ENCODE measurements at places on chromosomes 6 and 20. TPM values are rescaled to one million over a fixed set of nuclear protein-coding genes. Genes with fewer than 3 reads are reported as not detected.

Gene SLC17A2
- total RNA-seq: not detected

Gene TSHZ2
- 0.11 TPM for total RNA-seq

Gene HLA-DOA
- 70.0 TPM for total RNA-seq

Gene OVOL2
- not detected for total RNA-seq

Gene ADAM33
- total RNA-seq: not detected

Gene ZMYND8
- total RNA-seq: 44.1 TPM

Gene ALDH5A1
- 33.9 TPM for total RNA-seq

Gene BTNL2
- total RNA-seq: not detected

Gene CCM2L
- total RNA-seq: 0.78 TPM

Gene PNPLA1
- total RNA-seq: not detected

Gene FAM217A
- not detected for total RNA-seq

Gene ANGPT4
- total RNA-seq: not detected

Gene MCCD1
- not detected for total RNA-seq

Gene ZSWIM1
- 19.0 TPM for total RNA-seq

Gene PLN
- not detected for total RNA-seq

Gene OPRL1
- 34.0 TPM for total RNA-seq

Gene AIG1
- total RNA-seq: 10.2 TPM

Gene DYNLT2
- 6.1 TPM for total RNA-seq

Gene SIRPA
- total RNA-seq: 0.36 TPM

Gene ARFGEF3
- not detected for total RNA-seq

Gene PI3
- not detected for total RNA-seq

Gene SLC17A9
- 15.9 TPM for total RNA-seq

Gene LY6G6D
- not detected for total RNA-seq

Gene CDS2
- total RNA-seq: 26.8 TPM

Gene LTB
- 241 TPM for total RNA-seq

Gene IRF4
- not detected for total RNA-seq

Gene PSORS1C1
- total RNA-seq: not detected

Gene SAYSD1
- total RNA-seq: 15.3 TPM

Gene LY6G5C
- total RNA-seq: 0.51 TPM

Gene ARMC12
- total RNA-seq: 0.60 TPM

Gene PRSS16
- total RNA-seq: not detected

Gene RWDD2A
- total RNA-seq: 2.0 TPM

Gene BEND6
- not detected for total RNA-seq

Gene APMAP
- total RNA-seq: 41.5 TPM

Gene PNISR
- total RNA-seq: 288 TPM

Gene LAMA5
- total RNA-seq: 17.5 TPM

Gene C4B
- total RNA-seq: 1.9 TPM

Gene MAS1L
- total RNA-seq: not detected

Gene SERPINB1
- not detected for total RNA-seq

Gene TMEM217
- 0.22 TPM for total RNA-seq
